T-helper 1 cell (primary cell): ENCODE measurements at places on chromosomes 7 and 10.

- no peak for DNase-seq
These were observed 11.6 kb downstream of the GCK start for GRCh38 chr7:44177570-44178131.

- DNase-seq: no peak
These were observed 62.2 kb upstream of the KDM7A start for GRCh38 chr7:140238778-140239652.

- DNase-seq: no peak
These were observed 89.1 kb downstream of the GPR158 start for GRCh38 chr10:25263931-25264330.

GRCh38 chr10:112246-112645, 23.0 kb upstream of the ZMYND11 start:
- no peak for DNase-seq

DNA sequence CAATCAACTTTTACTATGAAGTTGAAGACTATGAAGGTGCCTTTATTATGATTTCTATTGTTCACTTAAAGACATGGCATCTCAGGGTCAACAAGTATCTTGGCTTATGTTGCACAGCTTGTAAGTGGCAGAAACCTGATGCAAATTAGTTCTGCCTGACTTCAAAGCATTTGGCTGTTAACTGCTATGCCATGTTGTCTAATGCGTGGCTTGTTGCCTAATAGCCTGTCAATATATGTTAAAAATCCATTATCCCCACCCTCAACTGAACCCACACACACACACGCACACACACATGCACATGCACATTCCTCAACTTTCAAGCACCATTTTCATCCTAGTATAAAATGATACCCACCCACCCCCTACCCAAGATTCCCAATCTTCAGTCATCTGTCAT, 217.1 kb downstream of the NRG3 start:
- DNase-seq: no peak

GRCh38 chr10:92385831-92386230, 94.9 kb downstream of the MARCHF5 start:
- DNase-seq: no peak

DNA sequence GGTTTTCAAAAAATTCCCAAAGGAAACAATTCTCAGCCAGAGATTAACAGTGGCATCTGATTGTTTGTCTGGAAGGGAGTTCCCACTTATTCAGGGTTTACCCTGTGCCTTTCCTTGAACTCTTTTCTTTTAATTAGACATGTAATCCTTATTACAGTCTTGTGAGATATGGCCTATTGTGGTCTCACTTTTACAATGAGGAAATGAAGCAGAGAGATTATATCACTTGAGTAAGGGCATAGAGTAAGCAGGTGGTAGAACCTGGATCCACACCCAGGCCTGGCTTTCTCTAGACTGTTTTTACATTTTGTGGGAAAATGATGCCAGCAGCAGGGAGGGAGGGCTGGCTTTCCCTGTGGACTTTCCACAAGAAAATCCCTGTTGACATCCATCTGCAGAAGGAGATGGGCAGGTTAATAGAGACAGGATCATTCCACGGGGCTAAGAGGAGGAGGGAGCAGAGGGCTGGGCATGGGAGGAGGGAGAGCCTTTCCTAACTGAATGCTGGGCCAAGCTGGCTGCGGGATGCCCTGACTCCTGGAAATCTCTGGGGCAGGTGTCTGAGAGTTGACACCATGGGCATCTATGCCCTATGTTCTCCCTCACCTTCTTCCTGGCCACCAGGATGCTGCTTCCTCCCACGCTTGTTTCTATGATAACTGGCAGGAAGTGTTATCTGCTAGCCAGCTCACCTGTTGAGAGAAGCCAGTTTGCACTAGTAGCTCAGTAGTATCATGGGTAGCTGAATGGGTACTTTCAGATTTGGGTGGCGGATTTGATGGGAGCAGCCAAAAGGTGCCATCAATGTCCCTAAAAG, 28.7 kb upstream of the ARHGAP22 start:
- DNase-seq: no peak

DNA sequence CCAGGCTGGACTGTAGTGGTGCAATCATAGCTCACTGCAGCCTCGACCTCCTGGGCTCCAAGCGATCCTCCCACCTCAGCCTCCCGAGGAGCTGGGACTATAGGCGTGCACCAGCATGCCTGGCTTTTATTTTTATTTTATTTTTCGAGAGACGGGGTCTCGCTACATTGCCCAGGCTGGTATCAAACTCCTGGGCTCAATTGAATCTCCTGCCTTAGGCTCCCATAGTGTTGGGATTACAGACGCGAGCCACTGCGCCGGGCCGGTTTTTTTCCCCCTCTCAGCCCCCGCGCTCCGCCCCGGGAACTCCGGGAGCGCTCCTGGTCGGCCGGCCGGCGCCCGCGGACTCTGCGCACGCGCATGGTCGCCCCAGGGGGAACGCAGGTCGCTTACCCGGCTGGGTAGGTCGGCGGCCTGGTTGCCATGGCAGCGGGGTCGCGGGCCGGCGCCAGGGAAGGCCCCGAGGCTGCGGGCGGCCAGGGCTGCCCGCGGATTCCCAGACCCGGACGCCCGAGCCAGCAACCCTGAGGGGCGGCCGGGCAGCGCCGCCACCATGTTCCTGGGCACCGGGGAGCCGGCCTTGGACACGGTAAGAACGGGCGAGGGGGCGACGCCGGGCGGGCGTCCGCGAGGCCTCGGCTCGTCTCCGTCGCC, at the start of gene IQCE:
Gene IQCE (plus strand): TSS at position 351 of the 654 bp plus-strand sequence. CDS start 203 bp downstream, at position 554.
- peak; percentile 75 for DNase-seq

DNA sequence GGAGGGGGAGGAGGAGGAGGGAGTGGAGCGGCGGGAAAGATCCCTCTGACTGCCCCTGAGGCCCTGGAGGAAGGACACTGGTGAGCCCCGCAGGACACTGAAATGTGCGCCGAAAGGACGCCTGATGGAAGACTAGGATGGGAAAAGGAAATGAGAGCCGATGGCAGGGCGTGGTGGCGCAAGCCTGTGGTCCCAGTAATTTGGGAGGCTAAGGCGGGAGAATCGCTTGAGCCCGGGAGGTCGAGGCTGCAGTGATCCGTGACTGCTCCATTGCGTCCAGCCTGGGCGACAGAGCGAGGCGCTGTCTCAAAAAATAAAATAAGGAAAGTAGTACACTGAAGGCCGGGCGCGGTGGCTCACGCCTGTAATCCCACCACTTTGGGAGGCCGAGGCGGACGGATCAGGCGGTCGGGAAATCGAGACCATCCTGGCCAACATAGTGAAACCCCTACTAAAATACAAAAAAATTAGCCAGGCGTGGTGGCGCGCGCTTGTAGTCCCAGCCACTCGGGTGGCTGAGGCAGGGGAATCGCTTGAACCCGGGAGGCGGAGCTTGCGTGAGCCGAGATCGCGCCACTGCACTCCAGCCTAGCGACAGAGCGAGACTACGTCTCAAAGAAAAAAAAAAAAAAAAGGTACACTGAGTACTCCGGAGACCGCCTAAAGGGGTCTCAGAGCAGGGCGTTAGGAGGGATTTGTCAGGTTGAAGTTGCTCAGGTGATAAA, 561 bp upstream of the HNRNPF start:
- DNase-seq: peak; percentile 68

DNA sequence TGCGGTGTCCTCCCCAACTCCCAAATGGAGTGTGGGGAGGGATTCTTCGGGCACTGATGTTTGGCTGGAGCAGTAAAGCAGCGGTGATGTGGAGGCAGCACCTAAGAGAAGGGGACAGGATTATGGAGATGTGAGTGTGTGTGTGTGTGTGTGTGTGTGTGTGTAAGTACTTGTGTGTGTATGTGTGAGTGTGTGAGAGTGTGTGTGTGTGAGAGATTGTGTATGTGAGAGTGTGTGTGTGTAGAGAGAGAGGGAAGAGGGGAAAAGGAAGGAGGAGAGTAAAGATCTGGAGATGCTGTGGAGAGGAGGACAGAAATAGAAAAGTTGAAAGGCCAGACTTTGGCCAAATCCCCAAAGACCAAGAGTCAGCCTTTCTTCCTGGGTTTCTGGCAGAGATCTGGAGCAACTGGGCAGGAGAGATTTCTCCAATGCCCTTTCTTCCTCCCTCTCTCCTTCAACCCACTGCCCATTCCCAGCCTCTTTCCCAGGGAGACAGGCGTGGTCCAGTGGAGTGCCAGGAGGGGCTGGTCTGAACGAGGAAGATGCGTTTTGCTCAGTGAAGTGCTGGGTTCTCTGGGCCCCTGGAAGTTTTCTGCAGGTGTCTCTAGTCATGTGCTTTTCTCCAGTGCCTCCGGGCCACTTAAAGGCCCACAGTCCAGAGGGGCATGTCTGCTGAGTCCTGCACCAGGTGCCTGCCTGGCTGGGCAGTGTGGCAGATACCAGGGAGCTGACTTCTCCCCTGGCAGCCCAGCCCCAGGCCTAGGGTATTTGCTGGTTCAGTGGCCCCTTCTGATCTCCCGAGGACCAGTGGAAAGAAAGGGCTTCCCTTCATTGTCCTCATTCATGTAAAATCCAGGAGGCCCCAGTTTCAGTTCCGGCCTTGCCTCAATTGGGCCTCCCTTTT, 60.5 kb downstream of the HK1 start:
- no peak for DNase-seq

GRCh38 chr10:129965425-129965808, 1.3 kb upstream of the EBF3 start:
- DNase-seq: no peak

DNA sequence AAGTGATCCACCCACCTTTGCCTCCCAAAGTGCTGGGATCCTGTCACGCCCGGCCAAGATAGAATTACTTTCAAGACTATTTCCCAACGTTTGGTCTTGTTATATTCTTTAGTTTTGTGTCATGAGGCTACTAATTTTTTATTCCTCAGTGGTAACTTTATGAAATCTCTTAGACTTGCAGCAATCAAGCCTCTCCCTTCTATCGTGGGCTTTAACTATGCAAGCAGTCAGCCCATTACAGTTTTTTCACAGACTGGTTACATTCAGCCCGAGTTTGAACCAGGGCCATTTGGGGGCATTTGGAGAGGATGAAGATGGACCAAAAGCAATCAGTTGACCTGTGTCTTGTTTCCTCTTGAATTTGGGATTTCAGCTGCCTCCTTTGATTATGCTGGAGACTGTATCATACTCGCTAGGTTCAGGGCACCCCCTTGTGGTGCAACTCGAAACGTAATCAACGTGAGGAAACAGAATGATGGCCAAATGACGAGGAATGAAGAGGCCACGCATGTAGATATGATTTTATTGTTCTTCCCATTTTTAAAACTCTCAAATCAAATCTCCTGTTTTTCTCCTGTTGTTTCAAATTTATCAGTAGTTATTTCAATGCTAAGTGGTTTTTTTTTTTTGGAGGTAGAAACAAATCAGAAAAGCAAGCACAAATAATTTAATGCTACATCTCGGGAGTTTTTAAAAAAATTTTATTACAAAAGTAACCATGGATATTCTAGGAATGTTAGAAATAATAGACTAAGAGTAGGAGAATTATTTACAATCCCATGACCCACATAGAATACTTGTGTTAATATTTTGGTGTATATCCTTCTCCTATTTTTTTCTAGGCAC, 151.6 kb downstream of the KIAA1217 start:
- DNase-seq: no peak

- DNase-seq: no peak
These were observed 71.4 kb upstream of the SHH start for GRCh38 chr7:155883491-155884224.

- DNase-seq: no peak
These were observed 78.1 kb upstream of the RET start for GRCh38 chr10:42998481-42999384.

DNA sequence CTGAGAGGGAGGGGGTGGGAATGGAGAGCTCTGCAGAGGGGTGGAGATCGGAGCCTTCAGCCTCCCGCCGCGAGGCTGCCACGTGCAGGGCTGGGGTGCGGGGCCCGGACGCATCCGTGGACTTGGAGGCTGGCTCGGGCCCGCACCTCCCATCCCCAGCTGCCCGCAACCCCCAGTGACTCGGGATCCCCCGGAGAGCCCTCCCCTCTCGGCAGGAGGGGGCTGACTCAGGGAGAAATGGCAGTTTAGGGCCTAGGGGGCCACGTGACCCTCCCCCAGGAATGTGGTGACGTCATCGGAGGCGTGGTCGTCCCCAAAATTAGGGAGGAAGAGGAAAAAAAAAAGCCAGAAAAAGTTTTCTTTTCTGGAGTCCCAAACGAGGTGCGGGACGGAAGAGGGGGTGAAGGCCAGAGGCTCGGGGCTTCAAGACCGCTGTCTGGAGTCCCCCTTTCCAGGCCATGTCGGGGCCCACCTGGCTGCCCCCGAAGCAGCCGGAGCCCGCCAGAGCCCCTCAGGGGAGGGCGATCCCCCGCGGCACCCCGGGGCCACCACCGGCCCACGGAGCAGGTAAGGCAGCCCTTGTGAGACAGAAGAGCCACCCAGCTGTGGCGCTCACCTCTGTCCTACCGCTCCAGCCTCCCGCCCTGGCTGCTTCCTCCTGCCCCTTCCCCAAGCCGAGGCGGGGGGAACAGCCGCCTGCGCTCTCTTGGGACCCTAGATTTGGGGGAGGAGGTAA, at the start of gene TRIP6:
Gene TRIP6 (plus strand): TSS at position 348 of the 736 bp plus-strand sequence. CDS start 111 bp downstream, at position 459.
- DNase-seq: peak; percentile 29

DNA sequence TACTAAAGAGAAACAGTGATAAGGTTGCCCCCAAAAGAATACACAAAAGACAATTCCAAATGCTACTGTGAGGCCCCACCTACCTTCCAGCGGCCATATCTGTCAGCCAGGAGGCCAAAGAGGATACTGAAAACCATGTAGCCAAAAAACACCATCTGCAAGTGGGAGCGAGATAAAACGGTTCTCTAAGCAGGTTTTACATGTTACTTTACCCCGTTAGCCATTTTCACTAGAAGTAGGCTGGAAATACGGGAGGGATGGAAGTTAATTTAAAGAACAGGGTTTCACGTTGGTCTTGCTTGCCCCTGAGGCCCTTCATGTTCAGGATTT, 38.2 kb downstream of the SVOPL start:
- no peak for DNase-seq

DNA sequence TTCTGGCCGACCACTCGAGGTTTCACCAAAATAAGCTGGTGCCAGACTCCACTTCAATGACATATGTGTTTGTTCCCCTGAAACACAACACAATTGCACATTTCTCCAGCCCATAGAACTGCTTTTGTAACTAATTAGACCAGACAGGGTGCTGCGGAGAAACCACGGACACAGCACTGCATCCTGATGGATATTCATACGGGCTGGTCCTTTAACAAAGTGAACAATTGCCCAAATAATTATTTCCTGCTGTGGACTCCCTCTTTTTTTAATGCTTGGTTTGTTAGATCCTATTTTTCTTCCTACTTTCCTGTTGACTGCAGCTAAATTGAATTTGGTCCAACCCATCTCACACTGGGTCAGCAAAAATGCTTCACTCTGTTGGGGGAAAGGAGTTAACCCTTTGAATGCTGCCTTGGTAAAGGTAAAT, 198.6 kb upstream of the BMPER start:
- DNase-seq: no peak

- peak; percentile 39 for DNase-seq
These were observed at the start of gene GTF2I for GRCh38 chr7:74657692-74658177. Gene GTF2I (plus strand): TSS chr7:74657718. CDS start chr7:74689129, 31,411 bp downstream.
